ENCODE measurements at places on chromosomes 12 and 14. TPM values are rescaled to one million over a fixed set of nuclear protein-coding genes. Genes with fewer than 3 reads are reported as not detected.

- no peak for DNase-seq
Measured at GRCh38 chr14:76348898-76349297, 27.0 kb upstream of the ESRRB start.

- peak; percentile 52 for DNase-seq
Measured at GRCh38 chr14:31270196-31270772, 62.7 kb upstream of the HECTD1 start.

DNA sequence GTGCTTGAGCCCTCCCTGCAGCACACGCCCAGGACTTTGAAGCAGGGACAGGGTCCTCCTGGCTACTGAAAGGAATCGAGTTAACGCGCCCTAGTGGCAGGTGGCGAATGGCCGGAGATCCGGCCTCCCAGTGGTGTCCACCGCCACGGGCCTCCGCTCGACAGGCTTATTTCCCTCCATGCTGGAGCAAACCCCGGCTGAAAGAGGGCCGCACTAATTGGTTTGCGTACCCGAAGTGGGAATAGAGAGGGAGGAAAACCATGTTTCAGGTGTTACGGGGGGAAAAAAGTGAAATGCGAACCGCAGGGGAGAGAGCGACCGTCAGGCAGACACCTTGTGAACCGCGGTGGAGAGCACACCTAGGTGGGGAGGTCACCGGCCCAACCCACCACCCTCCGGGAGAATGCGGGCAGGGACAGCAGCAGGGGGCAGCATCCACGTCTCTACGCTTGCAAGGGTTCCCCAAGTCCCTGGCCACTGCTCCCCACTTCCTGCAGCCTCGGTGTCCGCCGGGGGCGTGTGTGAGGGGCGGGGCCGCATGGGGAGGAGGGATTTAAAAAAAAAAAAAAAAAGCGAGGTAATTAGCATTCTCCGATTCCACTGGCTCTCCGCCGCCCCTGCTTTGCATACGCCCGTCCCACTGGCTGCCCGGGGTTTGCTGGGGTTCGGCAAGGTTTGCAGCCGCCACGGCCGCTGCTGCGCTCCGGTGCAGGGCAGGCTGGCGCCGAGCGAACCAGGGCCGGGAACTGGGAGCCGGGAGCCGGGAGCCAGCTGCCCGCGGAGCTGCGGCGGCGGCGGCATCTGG, 224.6 kb upstream of the CRY1 start:
- DNase-seq = peak; percentile 96

DNA sequence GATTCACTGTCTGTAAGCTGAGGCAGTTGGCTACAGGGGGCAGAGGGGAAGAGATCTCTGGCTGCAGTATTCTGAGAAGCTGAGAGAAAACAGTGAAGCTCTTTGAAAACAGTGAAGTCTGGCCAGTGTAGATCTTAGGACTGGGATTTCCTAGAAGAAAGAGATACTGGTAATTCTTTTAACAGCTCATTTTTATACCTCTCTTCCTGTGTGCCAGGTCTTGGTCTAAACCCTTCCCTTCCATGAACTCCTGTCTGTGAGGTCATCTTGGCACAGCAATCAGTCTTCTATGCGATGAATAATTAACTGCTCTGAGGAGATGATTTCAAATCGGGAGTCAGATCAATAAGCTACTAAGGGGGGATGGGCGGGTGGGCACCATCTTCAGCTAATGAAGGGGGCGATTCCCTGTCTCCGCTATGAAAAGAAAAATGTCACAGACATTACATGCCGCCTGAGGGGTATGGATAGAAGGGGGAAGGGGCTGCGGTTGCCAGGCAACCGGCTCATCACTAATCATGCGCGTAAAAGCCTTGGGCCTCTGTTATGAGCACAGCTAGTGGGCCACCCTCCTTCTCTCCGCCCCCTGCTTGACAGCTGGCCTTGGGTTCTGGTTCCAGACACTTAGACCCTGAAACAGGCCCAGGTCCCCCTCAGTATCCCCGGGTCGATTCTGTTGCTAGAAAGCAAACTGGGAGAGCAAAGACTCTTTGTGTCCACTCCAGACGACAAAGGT, 75.3 kb upstream of the CEP83 start:
- DNase-seq = no peak

DNA sequence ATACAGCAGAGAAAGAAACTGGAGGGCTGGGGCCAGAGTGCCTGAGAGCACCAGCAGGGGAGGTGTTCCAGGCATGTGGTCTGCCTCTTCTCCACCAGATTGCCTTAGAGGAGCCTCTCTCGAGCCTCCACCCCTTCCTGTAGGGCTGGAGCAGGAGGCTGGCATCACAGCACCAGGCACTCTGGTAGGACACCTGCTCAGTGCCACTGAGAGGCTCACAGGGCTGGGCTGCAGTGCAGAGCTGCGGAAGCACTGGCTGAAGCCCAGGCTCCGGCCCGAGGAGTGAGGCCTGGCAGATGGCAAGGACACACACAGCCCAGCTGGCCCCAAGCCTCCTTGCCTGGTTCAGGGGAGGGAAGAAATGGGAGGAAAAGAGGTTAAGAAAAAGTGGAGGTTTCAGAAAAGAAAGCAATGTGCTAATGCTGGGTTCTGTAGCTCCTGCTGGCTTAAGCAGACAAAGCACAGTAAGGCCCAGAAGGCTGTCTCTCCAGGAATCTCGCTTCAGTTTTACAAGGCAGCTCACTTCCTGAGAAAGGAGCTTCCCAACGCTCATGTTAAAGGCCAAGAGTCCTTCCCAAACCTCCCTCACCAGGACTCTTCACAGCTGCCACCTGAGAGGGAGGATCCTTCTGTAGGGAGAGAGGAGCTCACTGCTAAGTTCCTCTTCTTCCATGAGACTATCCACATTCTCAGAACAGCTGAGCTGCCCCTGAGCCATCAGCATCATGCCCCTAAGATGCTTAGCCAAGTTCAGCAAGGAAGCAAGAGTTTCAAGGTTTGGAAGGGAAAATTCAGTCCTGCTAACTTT, 23.8 kb downstream of the SPTB start:
- no peak for DNase-seq

GRCh38 chr12:92506460-92506859, 196.3 kb upstream of the PLEKHG7 start:
- DNase-seq = no peak

LTB4R2 gene
- 12.9 TPM for total RNA-seq

HNF1A gene
- total RNA-seq = not detected

Data from WTC11 (cell line).